Astrocyte of the cerebellum (primary cell): ENCODE measurements at places on chromosomes 4 and X.

GRCh38 chr4:108861334-108861733 is 98.5 kb upstream of the ETNPPL start:
- no peak for DNase-seq

GRCh38 chr4:177968817-177969442 is 526.7 kb upstream of the AGA start:
- DNase-seq: no peak

DNA sequence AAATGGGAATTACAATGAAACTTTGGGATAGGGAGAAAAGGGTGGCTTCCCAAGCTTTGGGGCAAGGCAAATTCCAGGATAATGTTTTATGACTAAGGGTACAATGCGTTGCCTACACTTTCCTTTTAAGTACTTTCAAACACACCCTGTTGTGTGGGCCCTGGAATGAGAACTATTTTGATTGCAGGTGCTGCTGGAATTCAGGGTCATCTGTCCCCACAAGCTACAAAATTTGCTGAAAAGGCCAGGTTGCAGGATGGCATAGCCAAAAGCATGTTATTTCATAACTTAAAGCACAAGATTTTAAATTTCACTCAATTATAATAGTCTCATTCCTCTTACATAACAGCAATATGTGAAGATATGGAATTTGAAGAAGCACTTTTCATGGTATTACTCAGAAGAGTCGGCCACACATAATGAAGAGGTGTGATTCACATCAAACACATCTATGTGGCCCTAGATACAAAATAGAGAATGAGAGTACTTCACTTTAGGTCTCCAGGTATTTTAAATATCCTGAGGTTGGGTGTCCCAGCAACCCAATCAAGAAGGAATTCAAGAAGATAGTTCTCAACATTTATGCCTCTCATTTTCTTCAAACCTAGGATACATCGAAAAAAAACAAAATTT is 89.3 kb downstream of the APBB2 start:
- no peak for DNase-seq

GRCh38 chr4:102153391-102153790 is 191.9 kb downstream of the SLC39A8 start:
- no peak for DNase-seq

DNA sequence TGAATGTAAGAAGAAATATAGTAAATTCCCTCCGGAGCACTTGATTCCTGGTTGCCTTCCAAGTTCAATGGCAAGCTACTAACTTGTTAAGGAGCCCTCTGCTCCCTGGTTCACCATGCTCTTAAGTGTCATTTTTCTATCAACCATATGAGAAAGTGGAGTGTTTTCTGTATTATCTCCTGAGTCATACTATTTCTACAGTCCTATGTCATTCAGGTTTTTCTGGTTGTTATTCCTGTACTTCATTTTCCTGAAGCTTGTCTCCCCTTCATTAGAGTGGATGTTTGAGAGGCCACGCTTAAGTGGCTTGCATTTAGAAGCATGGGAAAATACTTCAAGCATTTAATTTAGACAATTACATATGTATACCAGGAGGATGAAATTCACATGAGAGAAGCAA is 14.7 kb upstream of the EPGN start:
- no peak for DNase-seq

- DNase-seq: no peak
Measured at GRCh38 chr4:34220601-34221000, 2023.7 kb downstream of the ARAP2 start.

DNA sequence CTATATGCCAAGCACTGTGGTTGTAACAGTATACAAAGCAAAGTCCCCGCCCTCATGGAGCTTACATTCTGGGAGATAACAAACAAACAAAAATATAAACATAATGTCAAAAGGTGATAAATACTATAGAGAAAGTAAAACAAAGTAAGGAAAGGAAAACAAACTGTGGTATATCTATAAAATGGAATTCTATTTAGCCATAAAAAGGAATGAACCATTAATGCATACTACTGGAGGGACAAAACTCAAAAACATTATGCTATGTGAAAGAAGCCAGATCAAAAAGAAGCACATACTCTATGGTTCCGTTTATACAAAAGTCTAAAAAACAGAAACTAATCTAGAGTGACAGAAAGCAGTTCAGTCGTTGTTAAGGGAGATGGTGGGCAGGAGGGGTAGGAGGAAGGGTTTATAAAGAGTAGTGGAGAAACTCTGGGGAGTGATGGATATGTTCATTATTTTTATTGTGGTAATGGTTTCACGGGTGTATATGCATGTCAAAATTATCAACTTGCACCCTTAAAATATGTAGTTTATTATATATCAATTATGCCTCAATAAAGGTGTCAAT is 31.5 kb downstream of the GPC3 start:
- no peak for DNase-seq

DNA sequence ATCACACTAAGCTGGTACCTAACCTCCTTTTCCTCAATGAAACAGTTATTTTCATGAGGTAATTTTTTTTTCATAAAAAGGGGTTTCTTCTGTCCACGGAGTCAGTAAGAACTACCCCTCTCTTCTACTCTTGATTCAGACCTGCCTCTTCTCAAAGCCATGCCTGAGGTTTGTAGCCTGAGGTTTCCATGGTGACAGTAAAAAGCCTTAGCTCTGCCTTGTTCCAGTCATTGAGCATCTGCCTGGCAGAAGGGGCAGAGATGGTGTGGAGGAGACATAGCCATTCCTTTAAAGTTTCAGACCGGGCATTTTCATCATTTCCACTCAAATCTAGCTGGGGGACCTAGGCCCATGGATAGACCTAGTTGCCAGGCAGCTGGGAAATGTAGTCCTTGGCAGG is 135.5 kb downstream of the REPS2 start:
- DNase-seq: no peak

DNA sequence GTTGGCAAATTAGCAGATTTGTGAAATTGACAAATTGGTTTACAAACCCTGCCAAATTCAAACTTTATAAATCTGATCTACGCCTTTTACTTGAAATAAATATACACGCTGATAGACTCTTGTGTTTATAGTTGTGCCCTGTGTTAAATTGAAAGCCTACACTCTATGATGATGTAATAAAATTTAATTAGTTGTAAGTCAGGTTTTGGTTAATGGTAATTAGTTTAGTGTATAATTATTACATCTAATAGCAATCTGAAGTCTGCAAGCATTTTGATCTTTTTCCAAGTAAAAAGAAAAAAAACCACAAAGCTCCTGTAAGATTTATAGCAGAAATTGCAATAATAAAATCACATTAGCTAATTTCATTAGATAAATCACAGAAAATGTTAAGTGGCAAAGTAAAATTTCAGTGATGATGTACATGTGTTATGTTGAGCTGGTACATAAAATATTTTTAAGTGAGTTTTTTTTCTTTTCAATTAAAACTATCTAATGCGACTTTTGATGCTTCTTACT is 72.7 kb upstream of the TENM3 start:
- DNase-seq: no peak

GRCh38 chr4:137471461-137471860 is 60.8 kb downstream of the PCDH18 start:
- DNase-seq: no peak

DNA sequence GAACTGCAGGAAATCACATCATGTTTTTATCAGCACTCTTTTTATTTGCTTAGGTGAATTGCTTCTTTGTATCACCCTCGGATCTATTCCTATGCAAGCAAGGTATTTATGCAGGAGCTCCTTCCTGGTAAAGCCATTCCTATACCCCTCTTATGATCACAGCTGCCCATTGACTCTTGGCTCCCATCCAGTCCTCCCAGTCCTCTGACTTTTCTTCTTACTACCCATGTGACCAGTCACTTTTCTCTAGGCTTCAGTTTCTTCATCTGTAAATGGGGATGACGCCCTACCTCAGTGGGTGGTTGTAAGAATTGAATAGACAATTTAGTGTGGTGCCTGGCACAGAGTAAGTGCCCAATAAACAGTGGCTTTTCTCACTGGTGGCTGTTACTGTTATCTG is 144.9 kb downstream of the FHIP1A start:
- no peak for DNase-seq

DNA sequence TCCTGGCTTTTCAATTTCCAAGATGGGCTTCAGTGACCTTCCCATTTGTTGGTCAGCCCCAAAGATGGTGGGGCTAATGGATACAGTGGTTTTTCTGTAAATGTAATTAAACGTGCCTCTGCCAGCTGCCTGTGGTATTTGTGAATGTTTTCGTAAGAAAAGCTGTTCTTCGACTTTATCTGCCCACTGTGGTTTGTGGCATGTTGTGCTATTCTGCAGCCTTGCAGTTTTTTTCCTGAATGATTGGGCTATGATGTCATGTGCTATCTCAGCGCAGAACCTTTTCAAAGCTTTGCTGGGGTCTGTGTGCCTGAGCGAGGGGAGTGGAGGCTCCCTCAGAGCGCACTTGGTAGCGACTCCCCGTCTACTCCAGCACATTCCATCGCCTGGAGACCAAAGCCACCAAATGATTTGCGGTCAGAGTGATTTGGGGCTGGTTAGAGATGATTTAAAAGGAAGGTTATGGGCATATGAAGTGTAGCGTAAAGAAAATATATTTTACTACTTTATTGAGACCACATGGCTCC is 137.5 kb downstream of the PALLD start:
- DNase-seq: peak; percentile 99

DNA sequence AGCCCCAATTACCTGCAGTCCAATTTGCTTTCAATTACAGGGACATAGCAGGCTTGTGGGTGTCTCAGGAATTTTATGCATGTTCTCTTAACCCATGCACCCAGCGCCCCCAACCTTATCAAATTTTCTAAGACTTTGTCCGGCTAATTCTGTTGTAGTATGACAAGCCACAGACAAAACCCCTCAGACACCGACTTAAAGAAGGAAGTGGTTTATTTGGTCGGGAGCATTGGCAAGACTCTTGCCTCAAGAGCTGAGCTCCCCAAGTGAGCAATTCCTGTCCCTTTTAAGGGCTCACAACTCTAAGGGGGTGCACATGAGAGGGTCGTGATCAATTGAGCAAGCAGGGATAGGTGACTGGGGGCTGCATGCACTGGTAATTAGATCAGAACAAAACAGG is 28.7 kb upstream of the IL9R start:
- no peak for DNase-seq
